Activated CD4-positive, alpha-beta T cell treated with anti-CD3 and anti-CD28 coated beads, Interleukin-2, amount 10 ng/mL, durations not matched to agents 7 days and 5 days (primary cell): ENCODE measurements at places on chromosomes 2 and 18.

DNA sequence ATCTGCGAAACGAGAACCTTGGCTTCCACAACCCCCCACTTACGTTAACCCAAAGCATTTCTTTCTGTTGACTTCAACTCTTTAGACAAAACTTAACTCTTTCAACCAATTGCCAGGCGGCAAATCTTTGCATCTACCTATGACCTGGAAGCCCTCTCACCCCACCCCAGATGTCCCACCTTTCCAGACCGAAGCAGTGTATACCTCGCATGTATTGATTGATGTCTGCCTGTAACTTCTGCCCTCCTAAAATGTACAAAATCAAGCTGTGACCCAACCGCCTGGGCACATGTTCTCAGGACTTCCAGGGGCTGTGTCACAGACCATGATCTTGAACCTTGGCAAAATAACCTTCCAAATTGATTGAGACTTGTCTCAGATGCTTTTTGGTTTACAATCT, 12.3 kb downstream of the AQP12B start:
- peaks cover 53% of the 10 kb centered on the region for H3K27me3 ChIP-seq
- H3K4me1 ChIP-seq = no peaks in the 10 kb centered on the region
- no peaks in the 10 kb centered on the region for H3K36me3 ChIP-seq

- no peak overlapping the region for H3K27ac ChIP-seq
- H3K4me3 ChIP-seq = no peak overlapping the region
- DNase-seq = no peak
- H3K4me1 ChIP-seq = no peaks in the 10 kb centered on the region
- no peaks in the 10 kb centered on the region for H3K36me3 ChIP-seq
Observed at GRCh38 chr18:31197676-31198075, 35.0 kb upstream of the DSC1 start.

DNA sequence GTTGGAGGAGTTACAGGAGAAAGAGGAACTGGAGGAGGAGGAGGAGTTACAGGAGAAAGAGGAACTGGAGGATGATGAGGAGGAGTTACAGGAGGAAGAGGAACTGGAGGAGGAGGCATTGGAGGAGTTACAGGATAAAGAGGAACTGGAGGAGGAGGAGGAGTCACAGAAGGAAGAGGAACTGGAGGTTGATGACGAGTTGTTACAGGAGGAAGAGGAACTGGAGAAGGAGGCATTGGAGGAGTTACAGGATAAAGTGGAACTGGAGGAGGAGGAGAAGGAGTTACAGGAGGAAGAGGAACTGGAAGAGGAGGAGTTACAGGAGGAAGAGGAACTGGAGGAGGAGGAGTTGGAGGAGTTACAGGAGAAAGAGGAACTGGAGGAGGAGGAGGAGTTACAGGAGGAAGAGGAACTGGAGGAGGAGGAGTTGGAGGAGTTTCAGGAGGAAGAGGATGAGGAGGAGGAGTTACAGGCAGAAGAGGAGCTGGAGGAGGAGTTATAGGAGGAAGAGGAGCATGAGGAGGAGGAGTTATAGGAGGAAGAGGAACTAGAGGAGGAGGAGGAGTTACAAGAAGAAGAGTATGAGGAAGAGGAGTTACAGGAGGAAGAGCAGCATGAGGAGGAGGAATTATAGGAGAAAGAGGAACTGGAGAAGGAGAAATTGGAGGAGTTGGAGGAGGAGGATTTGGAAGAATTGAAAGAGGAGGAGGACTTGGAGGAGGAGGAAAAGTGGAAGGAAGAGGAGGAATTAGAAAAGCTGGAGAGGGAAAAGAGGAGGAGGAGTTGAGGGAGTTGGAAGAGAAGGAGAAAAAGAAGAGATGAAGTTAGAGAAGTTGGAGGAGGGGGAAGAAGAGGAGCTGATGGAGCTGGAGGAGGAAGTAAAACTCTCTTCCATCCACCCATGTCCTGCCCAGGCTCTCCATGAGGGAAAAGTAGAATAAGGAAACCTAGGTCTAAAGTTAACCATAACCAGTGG, 37.2 kb downstream of the CLASP1 start:
- DNase-seq = no peak
- H3K27me3 ChIP-seq = no peaks in the 10 kb centered on the region
- no peak overlapping the region for H3K4me3 ChIP-seq
- H3K4me1 ChIP-seq = peaks cover 13% of the 10 kb centered on the region

DNA sequence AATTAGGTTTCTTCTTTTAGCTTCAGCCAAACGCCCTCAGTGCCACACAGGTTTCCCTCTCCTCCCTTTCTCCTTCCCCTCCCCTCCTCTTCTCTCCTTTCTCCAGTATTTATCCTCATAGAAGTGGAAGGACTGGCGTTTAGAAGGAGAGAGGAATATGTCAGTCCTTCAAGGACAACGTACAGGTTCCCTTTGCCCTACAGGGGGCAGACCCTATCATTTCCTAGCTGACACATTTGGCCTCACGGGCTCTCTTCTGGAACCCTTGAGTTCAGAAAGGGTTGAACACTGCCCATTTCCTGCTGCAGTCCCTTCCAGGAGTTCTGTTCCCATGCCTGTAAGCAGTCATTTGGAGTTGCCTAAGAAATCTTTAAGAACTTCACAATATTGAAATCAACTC, 46.1 kb downstream of the CDCA7 start:
- H3K27ac ChIP-seq = no peak overlapping the region
- H3K36me3 ChIP-seq = no peaks in the 10 kb centered on the region
- peaks cover 58% of the 10 kb centered on the region for H3K27me3 ChIP-seq
- DNase-seq = no peak

- DNase-seq = no peak
- H3K4me1 ChIP-seq = no peaks in the 10 kb centered on the region
- H3K4me3 ChIP-seq = no peak overlapping the region
- no peaks in the 10 kb centered on the region for H3K36me3 ChIP-seq
- no peaks in the 10 kb centered on the region for H3K27me3 ChIP-seq
Observed at GRCh38 chr18:31595121-31595771, 3.6 kb downstream of the TTR start.
